Renal cortex interstitium (tissue), 15 donors: ENCODE measurements at places on chromosomes 5 and 9. TPM values are rescaled to one million over a fixed set of nuclear protein-coding genes. Genes with fewer than 3 reads are reported as not detected.

Gene ORM2
- not detected for polyA plus RNA-seq

Gene NR4A3
- 2.4 TPM for polyA plus RNA-seq

Gene CTSV
- polyA plus RNA-seq, result 29.8 TPM

Gene AIF1L
- polyA plus RNA-seq, result 383 TPM

Gene SLC22A4
- 7.4 TPM for polyA plus RNA-seq

Gene RNF208
- polyA plus RNA-seq, result 13.3 TPM

Gene RMND5B
- 30.2 TPM for polyA plus RNA-seq

Gene FREM1
- 240 TPM for polyA plus RNA-seq

Gene GLRA1
- polyA plus RNA-seq, result not detected

Gene ARHGEF28
- 40.8 TPM for polyA plus RNA-seq

Gene RETREG1
- polyA plus RNA-seq, result 33.4 TPM

GRCh38 chr5:13081116-13081515 is 863.4 kb downstream of the DNAH5 start:
- DNase-seq, result no peak

DNA sequence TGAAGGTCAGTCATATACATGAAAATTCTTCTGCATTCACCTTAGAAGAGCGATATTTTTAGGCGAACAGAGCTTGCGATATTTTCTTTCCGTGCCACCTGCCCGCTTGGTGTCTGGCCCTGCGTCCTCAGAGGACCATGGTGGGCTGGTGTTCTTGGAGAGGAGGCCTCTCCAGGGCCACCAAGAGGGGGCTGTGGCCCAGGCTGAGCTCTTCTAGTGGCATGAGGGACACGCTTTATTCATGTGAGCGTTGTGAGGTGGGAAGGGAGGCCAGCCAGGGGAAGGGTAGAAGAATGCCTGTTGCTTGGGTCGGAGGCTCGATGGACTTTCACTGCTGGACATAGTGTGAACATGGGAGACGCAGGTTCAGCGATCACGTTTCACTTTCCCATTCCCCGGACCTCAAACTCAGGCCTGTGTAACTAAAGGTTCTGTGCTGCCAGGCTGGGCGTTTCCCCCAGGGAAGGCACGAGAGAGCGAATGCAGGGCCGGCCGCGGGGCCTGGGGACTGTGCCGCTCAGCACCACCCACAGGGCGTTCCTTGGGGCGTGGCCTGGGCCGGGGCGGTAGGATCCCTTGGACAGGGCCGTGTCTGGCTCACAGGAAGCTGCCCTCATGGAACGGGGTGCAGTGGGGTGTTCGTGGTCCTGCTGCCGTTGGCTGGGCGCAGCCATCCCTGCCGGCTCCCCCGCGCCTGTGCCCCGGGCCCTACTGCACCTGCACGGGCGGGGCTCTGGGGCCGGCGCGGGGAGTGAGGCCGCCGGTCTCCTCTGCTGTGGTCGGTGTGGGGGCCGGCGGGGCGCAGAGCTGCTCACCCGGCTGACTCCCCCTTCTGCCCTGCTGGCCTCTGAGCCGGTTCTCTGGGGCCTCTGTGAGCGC is 40.7 kb upstream of the CLPTM1L start:
- no peak for DNase-seq

DNA sequence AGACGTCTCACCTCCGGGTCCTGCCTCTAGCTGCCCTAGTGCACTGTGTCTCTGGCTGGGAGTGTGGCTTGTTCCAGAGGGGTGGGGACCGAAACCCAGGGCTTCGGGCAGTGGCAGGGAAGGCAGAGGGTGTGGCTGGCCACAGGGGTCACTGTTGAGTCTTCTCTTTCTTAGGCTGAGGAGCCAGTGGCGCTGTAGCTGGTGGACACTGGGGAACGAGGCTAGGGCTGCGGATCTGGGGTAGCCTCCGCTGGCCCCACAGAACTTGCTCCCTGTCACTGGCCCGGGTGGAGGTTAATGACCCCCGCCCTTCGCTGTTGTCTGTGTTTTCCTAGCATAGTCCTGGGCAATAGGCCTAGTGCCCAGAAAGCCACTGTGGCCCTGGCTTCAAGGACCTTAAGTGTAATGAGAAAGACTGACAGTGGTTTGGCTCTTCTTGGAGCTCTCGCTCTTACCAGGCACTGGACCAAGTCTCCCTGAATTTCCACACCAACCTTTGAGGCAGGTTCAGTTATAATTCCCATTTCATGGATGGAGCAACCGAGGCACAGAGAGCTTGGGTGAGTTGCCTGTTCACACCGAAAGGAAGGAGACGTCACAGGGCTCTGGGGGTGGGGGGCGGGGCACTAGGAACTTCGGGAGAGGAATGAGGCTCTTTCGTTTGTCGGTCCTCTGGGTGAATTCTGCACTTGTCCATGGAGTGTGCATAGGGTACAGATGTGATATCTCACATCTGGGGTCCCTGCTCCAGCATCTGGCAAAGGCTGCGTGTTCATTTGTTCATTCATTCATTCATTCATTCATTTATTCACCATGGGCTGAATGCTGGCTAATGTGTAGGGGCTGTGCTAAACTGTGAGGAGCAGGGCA is 4.8 kb upstream of the IER5L start:
- DNase-seq, result no peak

DNA sequence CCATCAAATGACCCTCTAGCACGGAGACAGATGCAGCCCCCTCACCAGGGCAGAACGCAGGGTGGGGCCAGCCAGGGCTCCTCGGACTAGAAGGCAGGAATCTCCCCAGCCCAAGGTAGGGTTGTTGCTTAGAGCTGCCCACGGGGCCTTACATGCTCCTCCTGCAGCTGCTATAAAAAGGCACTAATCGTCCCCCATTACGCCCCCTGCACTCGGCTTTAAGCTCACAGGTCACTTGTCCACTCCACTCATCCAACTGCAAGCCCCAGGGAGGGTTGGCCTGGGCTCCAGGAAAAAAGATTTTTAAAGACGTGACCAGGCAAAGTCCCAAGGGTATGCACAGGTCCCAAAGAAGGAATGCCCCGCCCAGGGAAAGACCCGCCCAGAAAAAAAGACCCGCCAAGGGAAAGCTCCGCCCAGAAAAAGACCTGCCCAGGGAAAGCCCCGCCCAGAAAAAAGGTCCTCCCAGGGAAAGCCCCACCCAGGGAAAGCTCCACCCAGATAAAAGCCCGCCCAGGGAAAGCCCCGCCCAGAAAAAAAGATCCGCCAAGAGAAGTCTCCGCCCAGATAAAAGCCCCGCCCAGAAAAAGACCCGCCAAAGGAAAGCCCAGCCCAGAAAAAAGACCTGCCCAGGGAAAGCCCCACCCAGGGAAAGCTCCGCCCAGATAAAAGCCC is 11.1 kb downstream of the GRIN1 start:
- DNase-seq, result no peak

DNA sequence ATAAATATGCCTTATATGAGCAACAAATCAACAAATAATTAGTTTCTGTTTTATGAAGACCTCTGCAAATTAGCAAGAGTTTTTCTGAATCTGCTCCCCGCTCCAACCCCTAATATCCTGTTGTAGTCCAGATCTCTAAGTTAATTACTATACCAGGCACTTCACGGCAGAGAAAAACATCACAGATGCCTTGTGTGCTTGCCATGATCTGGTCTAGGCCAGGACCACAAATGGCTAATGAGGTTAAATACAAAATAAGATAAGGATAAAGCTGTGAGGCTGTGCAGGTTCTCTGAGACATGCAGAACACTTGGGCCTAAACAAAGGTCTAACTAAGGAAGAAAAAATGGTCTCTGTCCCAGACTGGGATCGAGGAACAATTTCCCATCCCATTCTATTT is 150.8 kb downstream of the SLIT3 start:
- DNase-seq, result no peak

- no peak for DNase-seq
These were observed 10.8 kb downstream of the SDHA start for GRCh38 chr5:228886-229285.

DNA sequence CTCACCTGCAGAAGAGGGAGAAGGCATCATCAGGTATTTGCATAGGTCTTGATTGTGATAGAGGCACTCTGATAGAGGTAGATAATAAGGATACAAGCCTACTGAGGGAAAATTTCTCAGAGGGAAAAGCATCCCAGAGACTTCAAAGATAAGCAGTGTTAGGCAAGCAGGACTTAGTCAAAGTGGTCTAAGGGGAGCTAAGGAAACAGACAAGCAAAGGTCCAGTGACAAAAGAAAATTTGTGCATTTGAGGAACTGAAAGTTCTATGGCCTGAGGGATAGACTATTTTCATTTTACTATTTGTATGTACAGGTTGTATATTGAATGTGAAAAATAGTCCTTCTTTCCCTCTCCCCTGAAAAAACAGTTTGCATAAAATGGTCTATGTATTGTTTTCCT is 27.4 kb downstream of the OXCT1 start:
- DNase-seq, result no peak

DNA sequence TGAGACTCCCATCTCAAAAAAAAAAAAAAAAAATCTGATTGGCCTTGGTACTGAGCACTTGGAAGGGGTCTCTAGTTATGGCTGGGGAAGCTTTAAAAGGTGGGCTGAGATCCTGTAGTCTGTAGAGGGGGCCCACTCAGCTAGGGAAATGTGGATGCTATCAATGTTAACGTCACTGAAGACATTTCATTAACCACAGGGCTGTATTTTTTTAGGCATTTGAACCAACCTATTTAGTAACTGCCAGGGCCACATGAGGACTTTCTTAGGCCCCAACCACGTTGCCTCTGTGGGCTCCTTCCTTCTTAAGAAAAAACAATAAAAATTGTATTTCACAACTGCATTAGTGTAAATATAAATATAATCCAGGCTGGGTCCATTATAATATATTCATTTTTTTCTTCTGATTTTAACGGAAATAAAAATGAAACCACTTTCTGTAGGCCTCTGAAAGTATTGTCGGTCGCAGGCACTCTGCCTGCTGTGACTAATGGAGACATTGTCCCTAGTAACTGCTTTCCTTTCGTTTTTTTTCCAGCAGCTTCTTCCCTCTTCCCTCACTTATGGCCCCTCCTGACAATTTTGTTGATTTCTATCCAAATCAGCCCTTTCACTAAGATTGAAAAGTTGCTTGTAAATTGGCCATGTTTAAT is 71.6 kb downstream of the GCNT1 start:
- DNase-seq, result no peak

GRCh38 chr5:14447958-14448911 is 133.4 kb upstream of the OTULINL start:
- DNase-seq, result no peak

DNA sequence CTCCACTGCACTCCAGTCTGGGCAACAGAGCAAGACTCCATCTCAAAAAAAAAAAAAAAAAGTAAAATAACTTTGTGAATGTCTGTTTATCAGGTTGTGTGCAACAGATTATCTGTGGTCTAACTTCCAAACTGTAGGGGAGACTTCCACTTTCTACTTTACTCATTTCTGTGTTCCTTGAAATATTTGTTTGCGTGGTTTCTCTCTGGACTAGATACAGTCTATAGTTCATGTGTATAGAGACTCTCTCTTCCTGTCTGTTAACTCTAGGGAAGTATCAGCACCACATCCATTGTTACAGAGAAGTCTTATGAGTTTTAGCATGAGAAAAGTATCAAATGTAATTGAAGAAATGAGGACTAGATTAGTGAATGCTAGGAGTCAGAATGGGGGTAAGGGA is 168.3 kb downstream of the LPAR1 start:
- DNase-seq, result no peak

GRCh38 chr5:2570586-2570985 is 180.9 kb downstream of the IRX2 start:
- DNase-seq, result no peak

DNA sequence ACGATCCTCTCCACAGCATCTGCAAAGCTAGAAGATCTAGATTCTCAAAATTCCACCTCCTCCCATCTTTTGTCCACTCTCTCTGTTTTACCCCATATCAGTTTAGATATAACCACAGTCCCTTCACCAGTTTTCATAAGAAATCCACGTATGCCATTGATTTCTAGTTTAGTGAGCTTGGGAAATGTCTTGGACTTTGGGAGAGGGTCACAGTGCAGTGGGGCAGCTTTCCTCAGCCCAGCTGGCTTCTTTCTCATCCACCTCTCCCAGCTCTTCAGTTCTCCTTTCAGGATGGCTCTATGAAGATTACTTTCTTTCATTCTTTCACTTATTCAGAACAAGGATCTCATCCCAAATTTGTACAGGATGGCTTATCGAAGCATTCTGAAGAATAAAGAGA is 203.9 kb upstream of the ADCY2 start:
- DNase-seq, result no peak

- DNase-seq, result no peak
These were observed 65.4 kb downstream of the TSPAN17 start for GRCh38 chr5:176712546-176713304.

DNA sequence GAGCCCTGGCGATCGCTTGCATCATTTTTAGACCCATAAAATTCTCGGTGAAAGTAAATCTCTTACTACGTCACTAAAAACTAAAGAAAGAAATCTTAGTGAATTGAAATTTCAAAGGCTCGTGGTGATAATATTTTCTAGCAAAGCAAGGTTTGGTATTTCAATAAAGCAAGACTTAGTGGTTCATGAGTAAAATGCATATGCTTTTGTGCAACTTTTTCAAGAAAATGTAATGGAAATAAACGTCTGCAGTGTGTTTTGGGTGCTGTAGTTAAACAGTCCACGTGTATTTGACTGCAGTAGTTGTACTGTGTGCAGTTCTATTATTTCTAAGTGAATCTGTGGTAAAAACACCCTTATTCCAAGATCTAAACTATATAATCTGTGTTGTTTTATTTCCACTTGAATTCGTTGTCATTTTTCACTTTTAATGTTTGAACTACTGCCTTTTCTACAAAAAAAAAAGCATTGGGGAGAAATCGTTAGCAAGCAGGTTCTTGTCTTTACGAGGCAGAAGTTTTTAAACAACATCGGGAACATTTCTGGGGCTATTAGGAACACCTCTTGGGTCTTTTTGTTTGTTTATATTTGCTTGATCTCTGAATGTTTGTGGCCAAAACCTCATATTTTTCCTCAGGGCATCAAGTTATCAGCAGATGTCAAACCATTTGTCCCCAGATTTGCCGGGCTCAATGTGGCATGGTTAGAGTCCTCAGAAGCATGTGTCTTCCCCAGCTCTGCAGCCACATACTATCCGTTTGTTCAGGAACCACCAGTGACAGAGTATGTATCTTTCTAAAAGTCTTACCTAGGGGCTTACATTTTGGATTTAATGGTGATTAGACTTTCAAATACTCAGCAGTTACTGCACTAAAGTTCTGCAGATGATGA is 960 bp downstream of the SECISBP2 start:
- no peak for DNase-seq

DNA sequence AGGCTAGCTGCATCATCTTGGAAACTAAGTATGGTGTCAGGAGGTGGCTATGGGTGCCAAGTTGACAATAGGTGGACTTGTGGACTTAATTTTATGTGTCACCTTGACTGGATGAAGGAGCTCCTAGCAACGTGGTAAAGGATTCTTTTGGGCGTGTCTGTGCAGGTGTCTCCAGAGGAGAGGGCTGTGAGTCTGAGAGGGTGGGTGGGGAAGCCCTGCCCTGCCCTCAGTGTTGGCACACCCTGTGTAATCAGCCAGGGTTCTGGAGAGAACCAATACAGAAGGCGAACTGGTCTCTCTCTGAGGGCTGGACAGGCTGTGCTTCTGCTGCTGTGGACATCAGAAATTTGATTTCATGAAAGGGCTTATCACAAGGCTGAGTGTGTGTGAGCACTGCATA is 61.0 kb downstream of the GTF3C4 start:
- DNase-seq, result no peak

DNA sequence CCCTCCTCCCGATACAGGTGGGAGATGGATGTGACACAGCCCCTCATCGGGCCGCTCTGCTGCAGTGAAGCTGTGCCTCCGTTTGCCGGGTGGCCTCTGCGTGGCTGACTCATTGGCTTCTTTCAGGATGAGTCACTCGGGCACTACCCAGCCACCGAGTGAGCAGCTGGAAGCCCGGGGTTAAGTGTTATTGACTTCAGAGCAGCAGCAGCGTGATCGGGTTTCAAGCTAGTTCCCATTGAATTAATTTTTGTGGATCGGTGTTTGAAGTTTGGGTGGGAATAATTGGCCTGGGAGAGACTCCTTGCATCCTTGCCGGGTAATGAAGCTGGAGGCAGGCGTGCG is 266.4 kb upstream of the IRX4 start:
- no peak for DNase-seq
